ENCODE measurements at places on chromosomes 3 and 15.

- DNase-seq, result no peak
Observed at GRCh38 chr3:31448035-31448881, 84.5 kb upstream of the STT3B start.

- DNase-seq, result no peak
Observed at GRCh38 chr3:42139621-42140453, 48.7 kb downstream of the TRAK1 start.

DNA sequence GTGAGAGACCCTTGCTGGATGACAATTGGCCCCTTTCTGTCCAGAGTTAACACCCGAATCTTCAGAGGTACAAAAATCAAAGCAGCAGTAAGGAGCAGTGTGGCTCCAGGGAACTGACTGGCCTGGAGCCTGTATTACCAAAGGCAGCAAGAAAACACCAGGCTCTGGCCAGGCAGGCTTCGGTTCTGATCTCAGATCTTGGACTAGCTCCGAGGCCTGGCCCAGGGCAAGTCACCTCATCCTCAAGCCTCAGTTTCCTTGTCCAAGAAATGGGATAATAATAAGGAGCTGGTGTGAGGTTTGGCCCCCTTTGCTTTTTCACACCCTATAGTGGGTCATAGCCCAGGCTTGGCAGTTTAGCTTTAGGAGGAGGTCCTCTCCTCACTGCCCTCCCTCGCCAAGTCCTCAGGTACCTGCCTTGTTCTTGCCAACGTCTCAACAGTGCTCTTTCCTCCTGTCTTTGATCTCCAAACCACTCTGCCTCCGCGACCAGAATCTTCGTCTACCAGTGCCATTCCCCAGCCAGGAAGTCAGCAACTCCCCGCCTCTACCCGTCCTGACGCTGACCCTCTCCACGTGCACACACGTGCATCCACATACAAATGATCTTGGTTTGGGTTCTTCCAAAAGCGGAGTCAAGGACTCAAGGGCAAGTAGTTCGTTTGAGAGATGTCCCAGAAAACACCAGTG is 82.6 kb upstream of the TLE3 start:
- no peak for DNase-seq

- DNase-seq, result no peak
Observed at GRCh38 chr3:178685591-178685906, 149.3 kb downstream of the KCNMB2 start.

GRCh38 chr3:4735243-4735642 is 242.1 kb downstream of the ITPR1 start:
- no peak for DNase-seq

DNA sequence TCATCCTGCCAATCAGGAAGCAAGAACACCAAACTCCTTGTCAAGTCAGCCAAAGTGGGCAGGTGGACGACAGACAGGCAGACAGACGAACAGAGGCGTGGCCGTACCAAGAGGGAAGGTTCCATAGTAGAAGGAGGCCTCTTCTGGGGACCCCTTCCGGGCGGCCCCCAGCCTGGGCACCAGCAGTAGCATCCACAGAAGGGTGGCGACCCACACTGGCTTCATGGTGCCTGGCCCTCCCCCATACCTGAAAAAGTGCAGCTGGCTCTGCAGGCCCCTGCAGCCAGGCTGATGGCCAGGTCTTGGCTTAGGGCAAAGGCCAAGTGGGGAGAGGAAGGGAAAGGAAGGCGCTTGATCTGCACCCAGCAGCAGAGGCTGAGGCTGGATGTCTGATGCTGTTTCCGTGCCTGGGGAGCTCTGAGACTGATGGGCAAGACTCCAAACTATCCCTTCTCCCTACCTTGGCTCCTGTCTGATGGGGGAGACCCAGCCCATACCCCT is 607 bp downstream of the LCTL start:
- DNase-seq, result no peak

GRCh38 chr15:76787273-76787672 is 117.9 kb downstream of the SCAPER start:
- DNase-seq, result no peak

DNA sequence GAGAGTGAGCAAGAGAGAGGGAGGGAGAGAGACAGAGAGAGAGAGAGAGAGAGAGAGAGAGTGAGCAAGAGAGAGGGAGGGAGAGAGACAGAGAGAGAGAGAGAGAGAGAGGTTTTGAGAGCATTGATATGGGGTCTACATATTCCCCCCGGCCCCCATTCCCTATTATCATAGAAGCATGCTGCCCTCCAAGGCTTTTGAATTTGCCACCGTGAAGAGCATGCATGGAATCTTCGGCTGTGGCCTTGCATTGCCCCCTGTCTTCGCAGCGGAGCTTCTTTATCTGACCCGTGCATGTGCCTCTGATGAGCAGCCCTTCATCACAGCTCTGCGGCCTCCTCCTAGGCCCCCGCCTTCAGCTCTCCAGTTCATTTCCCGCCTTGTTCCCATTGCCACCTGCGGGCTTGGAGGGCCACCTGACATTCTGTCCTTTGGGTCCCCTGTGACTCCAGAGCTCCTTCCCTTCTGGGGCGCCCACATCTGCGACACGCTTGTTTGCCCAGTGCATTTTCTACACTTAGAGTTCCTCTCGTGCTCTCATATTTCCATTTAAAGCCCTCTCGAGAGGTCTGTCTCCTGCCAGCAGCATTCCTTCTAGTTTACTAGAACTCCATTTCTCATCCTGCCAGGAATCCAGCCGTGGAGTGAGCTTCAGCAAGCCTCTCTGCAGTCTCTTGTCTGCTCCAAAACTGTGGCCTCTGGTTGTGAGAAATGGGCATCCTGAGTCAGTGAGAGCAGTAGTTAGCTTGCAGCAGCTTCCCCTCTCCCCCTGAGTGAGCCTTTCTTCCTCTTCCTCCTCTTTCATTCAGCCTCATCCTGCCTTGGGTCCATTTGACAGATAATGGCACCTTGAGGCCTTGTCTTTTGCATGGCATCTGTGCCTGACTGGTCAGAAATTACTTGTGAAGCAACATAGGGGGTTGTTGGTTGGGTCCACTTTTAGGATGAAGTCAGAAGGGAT is 25.3 kb downstream of the LPP start:
- DNase-seq, result no peak

GRCh38 chr3:72196377-72196929 is 411.5 kb upstream of the PROK2 start:
- DNase-seq, result no peak
